ENCODE measurements at places on chromosomes 4 and X. TPM values are rescaled to one million over a fixed set of nuclear protein-coding genes. Genes with fewer than 3 reads are reported as not detected.

Gene GLRA3
- total RNA-seq, result not detected

Gene MAGEC3
- not detected for total RNA-seq

Gene CABS1
- not detected for total RNA-seq

Gene DDIT4L
- total RNA-seq, result 6.1 TPM

Gene CENPI
- total RNA-seq, result 0.66 TPM

Gene ARHGAP36
- 0.13 TPM for total RNA-seq

Gene NOX1
- not detected for total RNA-seq

Gene PDS5A
- 59.8 TPM for total RNA-seq

Gene H2BW2
- total RNA-seq, result not detected

Gene SPCS3
- 131 TPM for total RNA-seq

Gene CLCN5
- total RNA-seq, result 29.7 TPM

Gene HEPH
- total RNA-seq, result 14.4 TPM

Gene GASK1B
- 38.6 TPM for total RNA-seq

Gene NWD2
- total RNA-seq, result not detected

Gene TMSB15A
- total RNA-seq, result not detected

Gene GPC3
- 43.0 TPM for total RNA-seq

Gene GABRE
- 16.6 TPM for total RNA-seq

Gene EPHA5
- total RNA-seq, result 0.22 TPM

Gene HADH
- 31.4 TPM for total RNA-seq

Gene MAML3
- 10.4 TPM for total RNA-seq

Gene VEGFC
- 14.3 TPM for total RNA-seq

Gene MBNL3
- 34.5 TPM for total RNA-seq

Gene CPE
- 87.7 TPM for total RNA-seq

Gene TBX22
- not detected for total RNA-seq

All from kidney (tissue), 22 donors.